ENCODE measurements at places on chromosomes 11 and 22.
A peak's percentile ranks its signal among the peaks of the same experiment; 100 is the strongest.

DNA sequence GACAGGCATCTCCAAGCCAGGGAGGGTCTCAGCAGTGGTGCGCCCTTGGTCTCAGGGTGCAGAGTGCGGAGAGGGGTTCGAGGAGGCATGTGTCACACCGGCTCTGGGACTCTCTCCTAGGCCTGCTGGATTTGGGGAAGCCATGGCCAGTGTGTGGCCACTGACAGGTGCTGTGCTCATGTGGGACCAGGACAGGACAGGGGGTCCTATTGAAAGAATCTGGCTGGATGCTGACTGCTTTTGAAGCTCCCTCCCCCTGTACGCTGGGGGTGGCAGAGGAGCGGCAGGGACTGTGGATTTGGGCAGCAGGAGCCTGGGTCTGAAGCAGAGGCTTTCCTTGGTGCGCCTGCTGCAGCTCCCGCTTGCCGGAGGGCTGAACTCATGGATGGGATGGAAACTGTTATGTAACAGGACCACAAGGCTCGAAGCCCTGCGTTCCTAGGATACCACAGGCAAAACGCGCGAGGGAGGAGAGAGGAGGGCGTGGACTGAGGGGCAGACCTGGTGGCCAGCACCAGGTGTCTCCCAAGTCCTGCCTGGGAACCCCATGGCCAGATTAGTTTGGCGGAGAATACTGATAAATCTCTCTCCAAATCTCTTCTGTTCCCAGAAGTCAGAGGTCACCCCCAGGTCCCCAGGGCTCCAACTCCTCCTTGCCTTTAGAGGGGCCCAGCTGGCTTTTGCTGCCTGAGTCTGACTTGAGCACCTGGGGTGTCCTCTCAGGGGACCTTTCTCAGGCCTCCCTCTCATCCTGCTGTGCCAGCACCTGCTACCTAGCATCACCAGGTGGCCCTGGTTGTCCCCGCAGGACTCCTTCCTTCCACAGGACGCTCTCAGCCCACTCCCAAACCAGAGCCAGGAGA is 13.8 kb upstream of the TEF start:
- DNase-seq: no peak

DNA sequence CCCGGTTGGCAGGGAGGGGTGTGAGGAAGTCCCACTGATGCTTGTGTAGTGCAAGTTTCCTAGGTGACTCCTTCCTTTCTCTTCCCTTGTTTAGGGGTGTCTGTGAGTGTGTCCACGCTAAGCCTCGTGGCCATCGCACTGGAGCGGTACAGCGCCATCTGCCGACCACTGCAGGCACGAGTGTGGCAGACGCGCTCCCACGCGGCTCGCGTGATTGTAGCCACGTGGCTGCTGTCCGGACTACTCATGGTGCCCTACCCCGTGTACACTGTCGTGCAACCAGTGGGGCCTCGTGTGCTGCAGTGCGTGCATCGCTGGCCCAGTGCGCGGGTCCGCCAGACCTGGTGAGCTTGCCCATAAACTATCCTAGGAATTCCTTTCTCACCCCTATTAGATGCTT is 10.4 kb downstream of the CCKBR start:
- DNase-seq: no peak

DNA sequence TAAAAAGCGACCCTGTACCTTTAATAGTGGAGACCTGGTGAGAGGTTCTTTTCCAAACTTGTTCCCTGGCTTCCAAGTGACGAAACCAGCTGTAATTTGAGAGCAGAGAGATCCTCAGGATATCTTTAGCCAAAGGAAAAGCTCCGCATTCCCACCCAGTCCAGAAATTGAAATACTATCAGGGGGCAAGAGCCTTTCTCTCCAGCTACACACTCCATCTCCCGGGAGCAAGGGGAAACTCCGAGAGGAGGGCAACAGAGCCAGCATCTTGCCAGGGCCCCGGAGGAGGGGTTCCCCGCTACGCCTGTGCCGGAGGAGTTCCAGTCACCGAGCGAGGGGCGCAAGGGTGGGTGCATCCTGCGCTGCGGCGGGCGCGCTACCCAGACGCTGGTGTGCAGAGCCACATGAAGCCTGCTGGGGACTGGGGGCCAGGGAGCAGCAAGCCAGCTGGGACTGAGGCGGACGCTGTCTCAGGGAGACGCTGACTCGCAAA is at the start of gene FIBIN:
Gene FIBIN (plus strand): TSS at position 148 of the 493 bp plus-strand sequence. CDS start 415 bp downstream, outside the sequence.
- peak; percentile 5 for DNase-seq

DNA sequence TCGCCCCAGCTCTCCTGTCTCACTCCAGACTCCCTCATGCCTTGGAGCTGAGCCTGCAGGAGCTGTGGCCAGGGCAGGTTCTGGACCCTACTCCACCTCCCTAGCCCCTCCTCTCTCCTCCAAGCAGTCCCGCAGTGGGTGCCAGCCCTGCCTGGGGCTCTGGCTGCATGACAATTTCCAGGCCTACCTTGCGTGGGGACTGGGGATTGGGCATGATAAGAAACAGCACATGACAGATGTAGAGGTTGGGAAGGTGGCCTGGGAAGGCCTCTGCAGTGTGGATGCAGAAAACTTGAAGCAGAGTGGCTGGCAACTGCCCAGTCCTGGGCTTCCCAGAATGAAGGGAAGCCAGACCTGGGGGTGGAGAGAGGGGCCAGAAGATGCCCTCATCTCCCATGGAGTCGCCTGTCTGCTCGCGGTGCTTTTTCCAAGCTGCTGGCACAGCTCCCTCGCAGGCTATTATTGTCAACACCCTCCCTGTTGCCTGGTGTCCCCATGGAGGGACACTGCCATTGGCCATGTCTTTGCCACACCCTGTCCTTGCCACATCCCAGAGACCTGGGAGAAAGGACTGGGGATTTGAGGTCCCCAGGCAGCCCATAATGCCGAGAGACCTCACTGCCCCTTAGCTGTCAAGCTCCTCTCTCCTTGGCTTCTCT is 48.9 kb upstream of the CDON start:
- no peak for DNase-seq

GRCh38 chr22:19060356-19061009 is 61.7 kb downstream of the DGCR2 start:
- DNase-seq: no peak

DNA sequence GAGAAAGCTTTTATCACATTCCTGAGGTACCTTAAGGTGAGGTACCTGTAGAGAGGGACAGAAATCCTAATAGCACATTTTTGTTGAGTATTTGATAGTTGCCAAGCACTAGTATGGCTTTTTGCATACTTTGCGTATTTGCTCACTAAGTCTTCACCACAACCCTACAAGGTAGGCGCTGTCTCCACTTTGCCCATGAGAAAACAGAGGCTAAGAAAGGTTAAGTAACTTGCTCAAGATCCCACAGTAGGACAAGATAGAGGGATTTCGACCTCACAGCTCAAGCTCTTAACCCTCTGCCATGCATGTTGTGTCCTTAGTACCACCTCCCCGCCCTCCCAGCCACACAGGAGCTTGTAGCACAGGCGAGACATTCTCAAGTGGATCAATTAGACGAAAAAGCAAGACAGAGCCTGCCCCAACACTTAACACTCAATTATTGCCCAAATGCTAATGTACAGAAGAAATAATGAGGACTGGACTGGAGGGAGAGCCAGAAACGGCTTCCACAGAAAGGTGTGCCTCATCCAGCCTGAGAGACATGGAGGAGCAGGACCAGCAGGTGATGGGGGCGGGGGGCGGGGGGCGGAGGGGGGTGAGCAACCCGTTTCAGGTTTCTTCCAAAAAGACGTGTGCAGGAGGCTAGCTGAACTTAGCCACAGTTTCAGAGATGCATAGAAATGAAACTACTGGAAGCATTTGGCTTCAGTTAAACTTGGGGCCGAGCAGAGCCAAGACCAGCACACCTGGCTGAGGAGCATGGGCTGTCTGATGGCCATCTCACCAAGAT is 26.7 kb upstream of the CD44 start:
- DNase-seq: no peak

GRCh38 chr11:112932593-112932992 is 28.6 kb upstream of the NCAM1 start:
- DNase-seq: no peak
